ENCODE measurements at places on chromosomes 2 and 18.

DNA sequence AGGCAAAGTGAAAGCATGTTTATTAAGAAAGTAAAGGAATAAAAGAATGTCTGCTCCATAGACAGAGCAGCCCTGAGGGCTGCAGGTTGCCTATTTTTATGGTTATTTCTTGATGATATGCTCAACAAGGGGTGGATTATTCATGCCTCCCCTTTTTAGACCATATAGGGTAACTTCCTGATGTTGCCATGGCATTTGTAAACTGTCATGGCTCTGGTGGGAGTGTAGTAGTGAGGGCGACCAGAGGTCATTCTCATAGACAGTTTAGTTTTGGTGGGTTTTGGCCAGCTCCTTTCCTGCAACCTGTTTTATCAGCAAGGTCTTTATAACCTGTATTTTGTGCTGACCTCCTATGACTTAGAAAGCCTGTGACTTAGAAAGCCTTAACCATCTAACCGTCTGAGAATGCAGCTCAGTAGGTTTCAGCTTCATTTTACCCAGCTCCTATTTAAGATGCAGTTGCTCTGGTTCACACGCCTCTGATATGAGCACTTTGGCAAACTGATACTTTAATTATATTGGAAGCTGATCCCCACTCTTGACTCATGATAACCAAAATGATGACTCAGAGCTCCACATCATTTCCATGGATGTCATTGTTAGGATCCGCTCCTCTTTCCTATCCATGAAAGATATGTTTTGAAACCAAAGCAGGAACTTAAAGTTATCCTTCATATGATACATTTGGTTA lies 14.5 kb upstream of the ERMN start:
- no peak for DNase-seq

- DNase-seq, result no peak
These were observed 163.8 kb downstream of the RBM43 start for GRCh38 chr2:151097895-151098294.

GRCh38 chr2:231524477-231525247 lies 5.6 kb downstream of the NMUR1 start:
- no peak for DNase-seq

- DNase-seq, result no peak
These were observed 103.7 kb downstream of the EPB41L3 start for GRCh38 chr18:5439986-5440696.

DNA sequence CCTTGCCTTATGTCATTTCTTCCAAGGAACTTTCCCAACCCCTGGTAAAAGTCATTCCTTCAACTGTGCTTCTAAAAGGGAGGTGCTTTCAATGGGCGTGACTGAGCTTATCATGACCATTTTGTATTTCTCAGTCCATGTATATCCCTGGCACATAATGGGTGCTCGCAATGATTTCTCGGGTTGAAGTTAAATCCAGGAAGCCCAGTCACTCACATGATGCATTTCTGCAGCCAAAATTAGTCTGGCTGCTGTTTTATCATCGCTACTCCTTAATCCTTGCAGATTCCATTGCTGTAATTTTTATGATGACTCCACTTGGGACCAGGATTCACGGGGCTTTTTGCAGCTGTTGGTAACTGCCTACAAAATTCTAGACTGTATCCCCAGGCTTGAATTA lies 25.9 kb upstream of the RFX8 start:
- no peak for DNase-seq

DNA sequence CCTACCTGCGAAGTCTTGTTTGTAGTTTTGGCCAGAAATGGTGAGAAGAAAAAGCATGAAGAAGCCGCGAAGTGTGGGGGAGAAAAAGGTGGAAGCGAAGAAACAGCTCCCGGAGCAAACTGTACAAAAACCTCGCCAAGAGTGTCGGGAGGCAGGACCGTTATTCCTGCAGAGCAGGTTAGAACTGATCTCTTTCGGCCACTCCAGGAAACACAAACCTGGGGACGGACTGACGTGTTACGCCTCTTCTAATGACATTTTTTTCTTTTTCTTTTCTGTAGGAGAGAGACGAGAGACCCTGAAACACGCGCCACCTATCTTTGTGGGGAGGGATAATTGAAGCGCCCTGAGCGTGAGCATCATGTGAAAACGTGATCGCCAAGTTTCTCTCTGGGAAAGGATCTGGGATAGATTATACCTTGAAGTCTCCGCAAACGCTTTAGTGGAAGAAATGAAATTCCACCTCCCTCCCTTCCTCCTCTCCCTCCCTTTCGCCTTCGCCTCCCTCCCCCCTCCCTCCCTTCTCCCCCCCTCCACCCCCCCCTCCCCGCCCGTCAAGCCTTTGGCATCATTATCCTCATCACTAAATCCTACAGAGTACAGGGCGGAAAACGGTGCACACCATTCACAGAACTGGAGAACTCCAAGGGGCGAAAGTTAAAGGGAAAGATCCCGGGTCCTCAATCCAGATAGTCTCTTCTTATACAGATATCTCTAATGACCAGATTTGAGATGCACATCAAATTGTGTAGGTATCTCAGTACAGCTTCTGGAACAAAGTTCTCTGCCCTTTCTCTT lies at the start of gene ZEB2:
Gene ZEB2 (minus strand): TSS at position 186 of the 798 bp plus-strand sequence. CDS start 2,769 bp downstream, outside the sequence.
- DNase-seq, result peak; percentile 91

- no peak for DNase-seq
These were observed 154.8 kb downstream of the TGIF1 start for GRCh38 chr18:3604498-3605408.

DNA sequence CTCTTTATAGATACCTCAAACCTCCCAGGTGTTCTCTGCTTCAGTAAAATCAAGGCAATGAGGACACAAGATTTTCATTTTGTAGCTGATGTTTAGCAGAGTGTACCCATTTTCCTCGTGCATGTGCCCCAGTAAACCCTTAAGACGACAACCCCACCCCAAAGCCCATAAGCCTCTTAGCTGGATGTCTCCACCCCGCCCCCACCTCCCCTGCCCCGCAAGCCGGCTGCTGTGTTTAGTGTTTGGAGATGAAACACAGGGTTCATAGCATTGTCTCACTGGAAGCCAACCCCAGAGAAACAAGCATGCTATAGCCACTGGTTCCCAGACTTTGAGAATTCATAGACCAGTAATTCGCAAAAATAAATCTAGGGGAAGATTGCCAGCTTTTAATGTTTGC lies 5.8 kb upstream of the SAG start:
- DNase-seq, result no peak

GRCh38 chr2:233346376-233346775 lies 7.9 kb upstream of the DGKD start:
- DNase-seq, result no peak

GRCh38 chr2:31054842-31055388 lies 83.3 kb downstream of the GALNT14 start:
- DNase-seq, result no peak
